Gastroesophageal sphincter (tissue), 4 donors: ENCODE measurements at places on chromosomes 3 and 15. TPM values are rescaled to one million over a fixed set of nuclear protein-coding genes. Genes with fewer than 3 reads are reported as not detected.

The GOLGA8N gene
- 9.7 TPM for total RNA-seq

The CPN2 gene
- total RNA-seq: not detected

The ILDR1 gene
- total RNA-seq: 0.74 TPM

The CCR2 gene
- total RNA-seq: 0.93 TPM
